Pancreas (tissue), 10 donors: ENCODE measurements at places on chromosomes 4 and X. TPM values are rescaled to one million over a fixed set of nuclear protein-coding genes. Genes with fewer than 3 reads are reported as not detected.
A peak's percentile ranks its signal among the peaks of the same experiment; 100 is the strongest.

The ANKRD50 gene
- polyA plus RNA-seq: 1.9 TPM

The PCSK1N gene
- 368 TPM for polyA plus RNA-seq

GRCh38 chr4:99645638-99646037 is 12.0 kb downstream of the C4orf54 start:
- H3K4me1 ChIP-seq: no peaks in the 10 kb centered on the region
- H3K27me3 ChIP-seq: no peaks in the 10 kb centered on the region
- no peak overlapping the region for H3K4me3 ChIP-seq
- no peak overlapping the region for H3K27ac ChIP-seq

DNA sequence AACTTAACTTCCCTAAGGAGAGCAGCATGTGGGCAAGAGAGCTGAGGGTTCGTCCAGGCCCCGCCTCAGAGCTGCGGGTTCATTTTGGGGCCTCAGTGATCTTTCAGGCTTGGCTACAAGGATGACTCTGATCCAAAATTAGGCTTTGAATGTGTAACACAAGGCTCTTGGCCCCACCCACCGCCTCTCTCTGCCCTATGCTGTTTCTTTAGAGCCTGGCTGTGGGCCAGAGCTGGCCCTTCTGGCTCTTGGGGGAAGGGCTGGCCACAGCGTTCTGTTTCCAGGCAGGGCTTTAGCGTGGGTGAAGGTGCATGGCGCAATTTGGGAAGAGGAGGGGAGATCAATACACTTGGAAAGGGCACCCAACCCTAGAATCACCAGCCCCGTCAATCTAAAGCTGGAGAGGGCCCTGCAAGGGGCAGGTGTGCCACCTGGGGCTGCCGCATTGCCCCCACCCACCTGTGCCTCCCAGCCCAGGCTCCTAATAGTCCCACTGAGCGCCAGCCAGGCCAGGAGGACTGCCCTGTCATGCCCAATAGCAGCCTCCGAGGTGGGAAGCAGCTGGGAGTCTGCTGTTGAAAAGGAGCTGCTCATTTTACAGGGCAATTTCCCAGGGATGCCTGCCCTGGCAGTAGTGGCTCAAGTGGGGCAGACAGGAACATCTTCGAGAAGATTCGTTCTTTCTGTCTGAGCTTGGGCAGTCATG is 84.5 kb upstream of the MAML3 start:
- no peaks in the 10 kb centered on the region for H3K36me3 ChIP-seq
- peak; percentile 59 for DNase-seq
- H3K4me1 ChIP-seq: no peaks in the 10 kb centered on the region
- no peak overlapping the region for H3K27ac ChIP-seq
- H3K4me3 ChIP-seq: no peak overlapping the region
- no peaks in the 10 kb centered on the region for H3K27me3 ChIP-seq

DNA sequence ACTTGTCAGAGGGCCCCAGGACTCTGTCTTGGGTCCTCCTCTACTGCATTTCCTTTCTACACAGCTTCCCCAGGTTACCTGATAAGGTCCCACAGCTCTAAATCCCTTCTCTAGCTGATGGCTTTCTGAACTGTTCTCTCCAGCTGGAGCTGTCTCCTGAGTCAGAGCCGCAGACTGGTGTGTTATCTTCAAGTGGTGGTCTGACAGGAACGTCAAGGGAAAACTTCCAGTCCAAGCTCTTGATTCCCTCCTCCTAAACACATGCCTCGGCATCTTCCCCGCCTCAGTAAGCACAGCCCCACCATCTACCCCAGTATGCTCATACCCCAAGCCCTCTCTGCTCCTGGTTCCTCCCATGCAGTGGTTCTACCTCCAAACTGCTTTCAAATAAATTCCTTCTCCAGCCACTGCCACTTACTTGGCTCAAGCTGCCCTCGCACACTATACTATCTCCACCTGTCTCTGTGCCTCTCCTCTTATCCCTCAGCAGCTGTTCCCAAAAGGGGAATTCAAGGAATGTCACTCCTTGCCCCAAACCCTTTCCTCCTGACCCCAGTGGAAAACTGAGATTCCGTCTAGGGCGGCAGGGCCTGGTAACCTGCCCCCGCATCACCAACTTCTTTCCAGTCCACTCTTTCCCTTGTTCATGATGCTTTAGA is 17.2 kb upstream of the CENPU start:
- H3K4me3 ChIP-seq: no peak overlapping the region
- H3K27ac ChIP-seq: no peak overlapping the region
- H3K4me1 ChIP-seq: peaks cover 18% of the 10 kb centered on the region
- H3K36me3 ChIP-seq: no peaks in the 10 kb centered on the region
- no peaks in the 10 kb centered on the region for H3K27me3 ChIP-seq
- DNase-seq: no peak
